HepG2 (cell line): ENCODE measurements at places on chromosomes 6 and 20. TPM values are rescaled to one million over a fixed set of nuclear protein-coding genes. Genes with fewer than 3 reads are reported as not detected.
A peak's percentile ranks its signal among the peaks of the same experiment; 100 is the strongest.

- no peak overlapping the region for H3K27ac ChIP-seq
- no peak overlapping the region for H3K4me3 ChIP-seq
- peaks cover 60% of the 10 kb centered on the region for H3K27me3 ChIP-seq
- peaks cover 4% of the 10 kb centered on the region; the same call in 1 of the 2 replicates for H3K4me1 ChIP-seq
Observed at GRCh38 chr20:59573837-59574236, 30.5 kb upstream of the PHACTR3 start.

- DNase-seq: no peak
- no peaks in the 10 kb centered on the region for H3K4me1 ChIP-seq
- no peak overlapping the region for H3K4me3 ChIP-seq
- H3K27ac ChIP-seq: no peak overlapping the region
Observed at GRCh38 chr6:15475872-15476271, 187.0 kb downstream of the DTNBP1 start.

DNA sequence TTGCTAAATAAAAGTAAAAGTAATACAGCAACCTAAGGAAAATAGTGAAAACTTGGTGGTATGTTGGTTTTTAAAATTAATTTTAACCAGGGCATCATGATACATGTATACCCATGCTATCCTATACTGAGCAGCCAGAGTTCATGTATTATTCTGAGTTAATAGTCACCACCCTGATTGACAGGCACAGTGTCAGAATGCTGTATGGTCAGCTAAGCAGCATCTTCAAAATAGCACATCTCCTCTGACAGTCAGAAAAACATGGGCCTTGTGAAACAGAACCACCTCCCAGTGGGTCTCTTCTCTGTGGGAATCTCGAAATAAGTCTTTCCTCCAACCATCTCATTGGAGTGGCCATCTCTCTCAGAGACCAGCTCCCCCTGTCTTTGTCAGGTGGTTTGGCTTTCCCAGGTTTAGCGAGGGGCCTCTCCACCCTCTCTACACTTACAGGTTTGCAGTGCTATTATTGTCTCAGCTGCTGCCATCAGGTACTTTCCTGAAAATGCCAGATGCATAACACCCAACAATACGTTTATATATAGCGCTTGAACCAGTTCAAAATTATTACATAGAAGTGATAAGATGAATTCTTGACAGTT, 47.1 kb upstream of the RNF8 start:
- no peaks in the 10 kb centered on the region for H3K27me3 ChIP-seq
- H3K4me3 ChIP-seq: no peak overlapping the region
- peaks cover 49% of the 10 kb centered on the region for H3K36me3 ChIP-seq
- DNase-seq: no peak
- no peak overlapping the region for H3K27ac ChIP-seq

DNA sequence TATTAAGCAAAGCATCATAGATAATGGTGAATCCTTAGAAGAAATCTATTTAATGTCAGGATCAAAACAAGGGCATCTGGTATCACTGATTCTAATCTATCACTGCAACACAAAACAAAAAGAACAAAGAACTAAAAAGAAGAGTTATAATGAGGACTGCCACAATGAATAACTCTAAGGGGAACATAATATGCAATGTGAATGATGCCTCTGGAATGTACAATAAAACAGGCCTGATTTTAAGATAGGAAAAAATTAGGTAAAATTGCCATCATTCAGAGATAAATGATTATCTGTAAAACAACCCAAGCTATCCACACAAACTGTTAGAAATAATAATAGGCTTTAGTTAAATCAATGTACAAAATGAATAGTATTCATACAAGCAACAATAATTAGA, 936.7 kb upstream of the CITED2 start:
- H3K36me3 ChIP-seq: no peaks in the 10 kb centered on the region
- no peaks in the 10 kb centered on the region; the same call in 1 of the 2 replicates for H3K27me3 ChIP-seq
- H3K27ac ChIP-seq: no peak overlapping the region
- no peak for DNase-seq

- H3K36me3 ChIP-seq: no peaks in the 10 kb centered on the region
- no peak overlapping the region for H3K27ac ChIP-seq
- H3K27me3 ChIP-seq: no peaks in the 10 kb centered on the region
- no peak overlapping the region for H3K4me3 ChIP-seq
- H3K4me1 ChIP-seq: peaks cover 8% of the 10 kb centered on the region
Observed at GRCh38 chr20:38633577-38634093, 32.0 kb downstream of the ARHGAP40 start.

DNA sequence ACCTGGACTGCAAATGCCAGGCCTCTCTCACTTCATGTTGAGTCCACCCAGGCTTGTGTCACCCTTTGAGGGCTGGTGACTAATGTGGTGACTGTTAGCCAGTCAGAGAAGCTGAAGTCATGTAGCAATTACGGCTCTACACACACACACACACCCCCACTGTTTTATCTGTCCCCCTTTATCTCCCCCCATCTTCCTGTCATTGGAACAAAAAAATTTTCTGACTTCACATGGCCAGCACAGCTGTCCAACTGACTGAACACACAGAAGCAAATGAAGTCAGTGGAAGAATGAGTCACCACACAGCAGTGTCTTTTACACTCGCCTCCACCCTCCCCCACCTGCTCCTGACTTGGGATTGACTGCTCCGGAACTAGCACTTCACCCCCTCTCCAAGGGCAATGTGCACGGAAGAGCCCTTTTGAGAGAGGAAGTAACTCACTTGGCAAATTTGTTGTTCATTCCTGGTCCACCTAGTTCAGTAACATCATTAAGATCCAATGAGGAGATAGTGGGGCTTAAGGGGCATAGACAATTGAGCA, 198.0 kb downstream of the RNF144B start:
- no peak overlapping the region for H3K27ac ChIP-seq
- peak; percentile 88 for DNase-seq
- no peaks in the 10 kb centered on the region for H3K36me3 ChIP-seq
- H3K4me3 ChIP-seq: no peak overlapping the region

GRCh38 chr6:71157345-71157744, 131.3 kb upstream of the OGFRL1 start:
- H3K4me1 ChIP-seq: no peaks in the 10 kb centered on the region
- no peak overlapping the region for H3K27ac ChIP-seq
- H3K27me3 ChIP-seq: no peaks in the 10 kb centered on the region
- no peak overlapping the region for H3K4me3 ChIP-seq

DNA sequence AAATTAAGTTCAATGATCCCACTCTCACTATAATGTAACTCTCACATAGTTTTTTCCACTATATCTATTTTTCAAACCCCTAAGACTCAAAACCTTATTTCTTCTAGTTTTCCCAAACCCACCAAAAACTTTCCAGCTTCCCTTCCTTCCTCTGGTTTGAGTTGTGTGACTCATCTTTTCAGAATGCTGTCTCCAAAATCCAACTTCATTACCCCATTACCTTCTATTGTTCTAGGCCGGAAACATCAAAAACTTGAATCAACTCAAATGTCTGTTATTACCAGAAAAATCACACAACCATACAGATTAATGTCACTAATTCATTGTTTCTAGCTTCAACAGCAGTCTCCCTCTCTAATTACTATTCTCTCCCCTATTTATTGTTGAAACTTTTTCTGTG, 1090.3 kb downstream of the HACE1 start:
- no peak for DNase-seq
- H3K4me1 ChIP-seq: no peaks in the 10 kb centered on the region
- H3K27me3 ChIP-seq: no peaks in the 10 kb centered on the region
- no peak overlapping the region for H3K4me3 ChIP-seq
- H3K36me3 ChIP-seq: no peaks in the 10 kb centered on the region

DNA sequence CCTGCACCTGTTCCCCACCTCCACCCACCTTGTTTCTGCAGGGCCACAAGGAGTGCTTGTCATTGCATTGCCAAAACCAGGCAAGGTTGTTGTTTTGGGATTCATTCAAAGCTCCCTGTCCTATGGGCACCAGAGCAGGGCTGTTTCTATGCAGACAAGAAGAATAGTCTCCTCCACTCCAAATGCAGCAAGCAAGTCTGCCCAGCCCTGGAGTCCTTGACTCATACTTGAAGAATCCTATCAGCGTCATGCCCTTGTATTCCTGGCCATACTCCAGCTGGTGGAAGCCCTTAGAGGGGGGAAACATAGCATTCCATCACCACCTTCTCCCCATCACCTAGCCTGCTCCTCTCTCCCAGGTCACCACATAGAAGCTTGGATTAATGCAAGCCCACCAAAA, 145.3 kb upstream of the ECI2 start:
- no peak for DNase-seq
- H3K4me1 ChIP-seq: no peaks in the 10 kb centered on the region
- H3K36me3 ChIP-seq: no peaks in the 10 kb centered on the region
- no peak overlapping the region for H3K27ac ChIP-seq

DNA sequence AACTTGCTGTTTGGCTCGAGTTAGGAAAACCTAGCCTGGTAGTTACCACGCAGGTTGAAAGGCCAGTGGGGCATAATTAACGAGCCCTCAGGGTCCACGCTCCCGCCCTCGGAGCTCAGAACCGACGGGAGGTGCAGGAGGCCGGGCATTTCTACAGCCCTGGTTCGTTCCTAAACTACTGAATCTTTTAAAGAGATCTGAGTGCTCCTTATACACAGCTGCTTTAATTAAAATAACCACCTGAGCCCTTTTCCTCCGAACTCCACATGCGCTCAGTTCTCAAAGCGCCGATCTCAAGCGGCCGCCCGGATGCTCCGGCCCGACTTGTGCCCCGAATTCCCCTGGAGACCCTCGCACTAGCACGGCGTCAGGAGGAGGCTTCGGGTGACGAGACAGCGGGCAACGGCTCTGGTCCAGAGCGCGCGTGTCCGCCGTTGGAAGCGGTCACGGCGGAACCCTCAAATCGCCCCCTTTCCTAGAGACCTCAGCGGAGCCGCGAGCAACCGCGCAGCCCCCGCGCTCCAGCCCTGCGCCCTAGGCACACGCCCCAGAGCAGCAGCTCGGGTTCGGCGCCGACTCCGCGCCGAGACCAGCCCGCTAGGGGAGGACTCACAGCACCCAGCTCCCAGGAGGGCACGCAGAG, 397 bp downstream of the WDR27 start:
- H3K27ac ChIP-seq: peak overlapping the region; percentile 93
- peaks cover 45% of the 10 kb centered on the region for H3K4me1 ChIP-seq
- peak overlapping the region; percentile 87 for H3K4me3 ChIP-seq
- no peak for DNase-seq
- H3K36me3 ChIP-seq: peaks cover 9% of the 10 kb centered on the region

ULBP1 gene
- 0.04 TPM in 1 of 2 replicates, not detected in the other for total RNA-seq

MUCL3 gene
- not detected in 2 replicates for total RNA-seq

CCDC28A gene
- total RNA-seq: 15.8 and 22.8 TPM in 2 replicates

RIMS4 gene
- total RNA-seq: 0.07 and 0.18 TPM in 2 replicates

LGSN gene
- total RNA-seq: 0.13 and 0.53 TPM in 2 replicates

LKAAEAR1 gene
- not detected in 2 replicates for total RNA-seq

PPT2 gene
- 20.1 and 39.2 TPM in 2 replicates for total RNA-seq

NOX3 gene
- 0.18 and 0.24 TPM in 2 replicates for total RNA-seq

SLC17A9 gene
- total RNA-seq: 33.6 and 110 TPM in 2 replicates
